ENCODE measurements at places on chromosomes 4 and X.

GRCh38 chr4:171376724-171377123, 436.5 kb upstream of the GALNTL6 start:
- DNase-seq = no peak

DNA sequence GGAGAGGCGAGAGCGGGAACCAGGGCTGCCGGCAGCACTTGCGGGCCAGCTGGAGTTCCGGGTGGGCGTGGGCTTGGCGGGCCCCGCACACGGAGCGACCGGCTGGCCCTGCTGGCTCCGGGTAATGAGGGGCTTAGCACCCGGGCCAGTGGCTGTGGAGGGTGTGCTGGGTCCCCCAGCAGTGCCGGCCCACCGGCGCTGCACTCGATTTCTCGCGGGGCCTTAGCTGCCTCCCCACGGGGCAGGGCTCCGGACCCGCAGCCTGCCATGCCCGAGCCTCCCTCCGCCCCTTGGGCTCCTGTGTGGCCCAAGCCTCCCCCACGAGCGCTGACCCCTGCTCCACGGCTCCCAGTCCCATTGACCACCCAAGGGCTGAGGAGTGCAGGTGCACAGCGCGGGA, 25.2 kb upstream of the KIT start:
- no peak for DNase-seq

DNA sequence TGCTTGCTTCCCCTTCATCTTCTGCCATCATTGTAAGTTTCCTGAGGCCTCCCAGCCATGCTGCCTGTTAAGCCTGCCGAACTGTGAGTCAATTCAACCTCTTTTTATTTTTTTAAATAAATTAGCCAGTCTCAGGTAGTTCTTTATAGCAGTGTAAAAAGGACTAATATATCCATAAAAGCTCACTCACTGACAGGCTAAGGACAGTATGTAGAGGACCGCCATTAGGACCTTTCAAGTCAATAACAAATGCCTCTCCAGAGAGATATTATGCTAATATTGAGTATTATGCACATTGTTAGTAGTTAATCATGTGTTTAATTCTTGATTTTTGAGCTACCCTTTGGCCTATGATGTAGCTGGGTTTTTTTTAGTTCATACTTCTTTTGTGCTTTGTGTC, 62.6 kb upstream of the GYPA start:
- no peak for DNase-seq

GRCh38 chr4:163251204-163251603, 81.2 kb downstream of the NPY1R start:
- no peak for DNase-seq

GRCh38 chrX:86002076-86002896, 45.1 kb downstream of the CHM start:
- no peak for DNase-seq

DNA sequence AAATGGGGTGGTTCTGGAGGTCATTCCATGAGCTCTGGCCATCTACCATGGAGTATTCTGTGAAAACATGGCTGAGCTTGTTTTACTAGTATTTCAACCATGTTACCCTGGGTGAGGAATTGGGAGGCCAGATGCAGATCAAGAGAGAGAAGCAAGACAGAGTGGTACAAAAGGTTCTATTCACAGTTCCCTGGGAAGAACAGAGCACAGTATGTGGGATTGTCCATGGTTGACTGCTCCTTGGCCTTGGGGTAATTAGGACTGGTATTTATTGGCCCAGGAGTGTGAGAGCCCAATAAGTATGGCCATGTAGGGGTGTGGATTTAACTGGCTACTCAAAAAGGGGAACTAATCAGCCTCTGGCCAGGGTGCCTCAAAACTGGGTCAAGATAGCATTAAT, 239.7 kb upstream of the GATB start:
- DNase-seq = no peak

DNA sequence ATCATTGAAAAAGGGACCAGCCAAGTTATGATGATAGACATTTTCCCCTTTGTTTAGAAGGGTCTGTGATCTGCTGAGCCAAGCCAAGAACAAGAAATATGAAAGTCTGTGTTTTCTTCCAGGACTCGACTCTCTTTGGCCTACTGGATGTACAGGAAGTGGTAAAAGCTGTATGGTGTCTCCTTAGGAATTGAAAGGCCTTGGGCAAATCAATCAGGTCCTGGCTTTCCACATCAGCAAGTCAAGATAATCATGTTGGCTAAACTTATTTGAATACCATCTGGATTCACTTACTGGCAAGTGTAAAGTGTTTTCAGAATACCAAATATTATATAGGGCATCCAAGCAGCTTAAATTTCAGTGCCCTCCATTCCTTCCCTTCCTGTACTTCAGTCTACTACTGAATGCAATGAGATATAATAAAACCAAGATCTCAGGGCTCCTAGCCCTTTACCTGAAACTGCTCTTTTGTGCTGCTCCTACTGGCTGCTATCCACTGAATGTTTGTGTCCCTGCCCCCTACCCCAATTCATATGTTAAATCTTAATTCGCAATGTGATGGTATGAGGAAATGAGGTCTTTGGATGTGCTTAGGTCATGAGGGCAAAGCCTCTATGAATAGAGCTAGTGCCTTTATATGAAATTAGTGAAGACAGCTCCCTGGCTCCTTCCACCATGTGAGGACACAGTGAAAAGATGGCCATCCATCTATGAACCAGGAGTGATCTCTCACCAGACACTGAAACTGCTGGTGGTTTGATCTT, 578.0 kb downstream of the SPRY1 start:
- DNase-seq = no peak

- no peak for DNase-seq
These were observed 89.1 kb upstream of the CBR4 start for GRCh38 chr4:169098969-169099690.

DNA sequence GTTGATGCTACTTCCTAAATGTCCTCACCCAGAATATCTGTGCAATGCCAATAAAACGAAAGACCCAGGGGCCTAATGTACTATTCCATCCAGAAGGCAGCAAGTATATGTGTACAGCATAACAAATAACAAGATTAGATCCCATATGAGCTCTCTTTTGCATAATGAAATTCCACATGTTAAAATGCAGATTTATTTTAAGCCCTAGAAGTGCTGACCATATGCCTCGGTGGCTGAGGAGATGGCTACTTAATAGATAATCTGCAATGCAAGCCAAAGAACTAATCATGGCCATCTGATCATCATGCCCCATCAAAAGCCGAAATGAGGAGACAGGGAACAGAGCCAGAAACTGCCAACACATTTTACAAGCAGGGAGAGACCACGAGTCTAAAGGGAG, 293.5 kb downstream of the KCNIP4 start:
- no peak for DNase-seq

DNA sequence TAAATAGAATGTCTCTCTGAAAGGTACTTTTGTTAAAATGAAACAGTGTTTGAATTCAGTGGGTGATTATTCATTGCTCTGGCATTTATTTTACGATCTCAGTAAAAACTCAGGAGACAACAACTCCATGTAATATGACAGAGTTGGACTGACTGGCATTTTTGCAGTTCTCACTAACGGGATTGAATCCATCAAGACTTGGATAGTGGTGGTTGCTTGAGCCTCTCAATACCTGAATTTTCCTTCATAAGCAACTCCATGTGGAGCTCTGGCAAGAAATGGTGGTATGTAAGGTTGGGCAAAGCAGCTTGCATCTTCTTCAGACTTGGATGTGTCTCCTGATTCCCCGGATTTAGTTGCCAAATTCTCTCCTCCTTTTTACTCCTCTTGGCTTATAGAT, 72.7 kb downstream of the FRMPD4 start:
- DNase-seq = no peak

Data from T-helper 2 cell (primary cell).